Sciatic nerve (tissue), 2 donors: ENCODE measurements at places on chromosomes 2 and 18.
A peak's percentile ranks its signal among the peaks of the same experiment; 100 is the strongest.

- DNase-seq: no peak
Measured at GRCh38 chr18:77022556-77022955, 110.0 kb downstream of the MBP start.

DNA sequence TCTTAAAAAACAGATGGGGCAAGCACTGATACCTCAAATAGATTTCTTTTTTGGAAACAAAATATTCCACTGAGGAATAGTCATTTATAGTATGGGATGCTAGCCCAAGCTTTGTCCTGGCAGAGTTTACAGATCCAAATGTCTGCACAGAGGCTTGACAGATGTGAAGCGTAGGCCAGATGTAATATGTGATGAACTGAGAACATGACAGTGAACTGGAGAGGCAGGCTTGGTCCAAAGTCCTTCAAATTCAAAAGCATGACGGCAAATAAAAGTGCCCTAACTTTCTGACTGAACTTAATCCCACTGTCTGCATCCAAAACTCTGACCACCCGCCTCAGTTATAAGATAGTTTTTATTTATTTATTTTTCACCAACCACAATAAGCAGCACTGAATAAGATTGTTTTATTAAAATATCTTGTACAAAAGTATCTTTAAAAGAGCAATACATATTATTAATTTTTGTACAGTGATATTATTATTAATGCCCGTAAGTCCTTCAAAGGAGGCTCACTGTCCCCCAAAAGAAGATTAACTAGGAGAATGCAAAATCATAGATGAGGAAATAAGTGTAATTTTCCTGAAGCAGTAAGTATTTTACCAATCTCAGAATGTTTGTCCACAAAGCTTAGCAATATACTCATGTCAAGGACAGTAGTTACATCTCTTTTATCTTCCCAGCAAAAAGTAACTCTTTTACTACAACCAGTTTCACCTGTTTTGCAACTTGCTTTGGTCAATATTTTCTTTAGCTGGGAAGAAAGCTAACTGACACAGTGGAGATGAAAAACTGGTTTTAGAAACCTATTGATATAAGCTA, 10.7 kb upstream of the SPOPL start:
- no peak for DNase-seq

DNA sequence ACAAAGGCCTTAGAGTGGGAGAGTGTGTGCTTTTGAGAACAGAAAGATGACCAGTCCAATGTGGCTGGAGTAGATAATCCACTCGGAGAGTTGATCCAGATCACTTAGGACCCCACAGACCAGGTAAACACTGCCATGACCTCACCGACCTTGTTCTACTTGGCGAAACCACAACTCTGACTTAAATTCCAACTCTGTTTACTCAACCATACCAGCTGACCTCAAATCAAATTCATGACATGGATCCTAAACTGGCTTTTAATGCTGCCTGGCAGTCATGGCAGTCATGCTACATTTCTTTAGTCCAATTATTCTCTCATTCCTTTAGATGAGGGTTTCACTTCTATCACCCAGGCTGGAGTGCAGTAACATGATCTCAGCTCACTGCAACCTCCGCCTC, 347.1 kb upstream of the FAM98A start:
- no peak for DNase-seq

DNA sequence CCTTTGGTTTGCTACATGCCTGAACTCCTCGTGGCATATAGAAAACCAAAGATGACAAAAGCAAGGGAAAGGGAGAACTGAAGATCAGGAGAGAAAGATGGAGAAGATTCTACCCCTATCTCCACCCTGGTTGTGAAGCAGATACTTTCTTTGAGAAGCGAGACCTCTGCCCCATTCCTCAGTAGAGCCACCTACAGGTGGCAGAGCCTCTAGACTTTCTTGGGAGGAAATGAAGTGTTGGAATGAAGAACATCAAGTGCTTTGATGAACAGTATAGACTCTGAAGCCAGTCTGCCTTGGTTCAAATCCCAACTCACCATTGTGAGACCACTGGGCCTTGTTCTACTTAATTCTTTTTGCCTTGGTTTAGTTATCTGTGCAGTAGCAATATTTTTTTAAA, 348.8 kb upstream of the ETAA1 start:
- DNase-seq: no peak

GRCh38 chr18:24552218-24552617, 91.8 kb downstream of the HRH4 start:
- DNase-seq: no peak

DNA sequence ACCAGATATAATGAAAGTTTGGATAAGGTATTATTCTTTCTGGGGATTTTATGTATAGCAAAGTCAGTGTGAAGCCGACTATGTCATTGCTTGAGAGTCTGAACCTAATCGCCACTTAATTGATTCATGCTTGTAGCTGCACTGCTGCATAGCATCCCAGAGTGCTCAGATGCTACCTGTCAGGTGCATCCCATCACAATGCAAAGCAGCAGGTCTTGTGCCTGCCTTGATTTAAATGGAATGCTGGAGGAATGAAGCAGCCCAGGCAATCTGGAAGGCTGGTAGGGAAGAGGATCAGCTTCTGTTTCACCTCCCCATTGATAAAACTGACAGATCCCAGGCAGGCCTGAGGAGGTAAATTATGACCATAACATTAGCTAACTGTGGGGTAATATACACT, 40.4 kb upstream of the ATIC start:
- DNase-seq: no peak

GRCh38 chr2:42875880-42876279, 83.5 kb upstream of the HAAO start:
- no peak for DNase-seq

DNA sequence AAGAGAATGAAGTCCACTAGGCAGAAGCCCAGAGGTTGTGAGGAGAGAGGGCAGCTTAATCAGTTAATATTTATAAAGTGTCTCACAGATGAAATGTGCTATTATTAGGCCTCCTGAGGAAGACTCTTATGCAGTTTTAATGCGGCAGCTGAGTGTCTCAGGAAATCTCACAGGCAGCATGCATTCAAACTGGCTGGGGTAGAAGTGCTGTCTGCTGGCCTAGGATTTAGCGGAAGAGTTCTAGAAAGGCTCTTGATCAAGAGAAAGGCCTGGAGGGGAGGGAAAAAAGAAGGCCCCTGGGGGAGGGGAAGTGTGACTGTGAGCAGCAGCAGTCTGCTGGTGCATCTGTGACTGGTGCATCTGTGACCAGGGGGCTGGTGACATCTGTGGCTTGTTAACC, 133.0 kb downstream of the FSHR start:
- no peak for DNase-seq

- no peak for DNase-seq
Measured at GRCh38 chr2:168189835-168190569, 57.4 kb downstream of the STK39 start.

DNA sequence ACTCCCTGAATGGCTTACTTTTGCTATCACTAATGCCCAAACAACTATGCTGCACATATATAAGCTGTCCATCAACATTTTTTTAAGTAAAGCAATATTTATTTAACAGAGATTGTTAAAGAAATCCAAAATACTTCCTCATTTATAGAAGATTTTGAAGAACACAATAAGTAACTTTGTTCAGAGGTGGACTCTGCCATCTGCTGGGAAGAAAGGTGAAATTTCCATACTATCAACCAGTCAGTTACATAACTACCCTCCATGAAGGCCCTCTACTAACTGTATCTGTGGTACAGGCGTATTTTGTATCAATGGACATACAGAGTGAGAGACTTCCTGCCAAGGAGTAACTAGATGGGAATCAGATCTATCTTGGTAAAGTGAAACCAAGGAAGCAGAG, 106.0 kb downstream of the DTNB start:
- DNase-seq: no peak

- no peak for DNase-seq
Measured at GRCh38 chr18:12839057-12839525, 44.9 kb downstream of the PTPN2 start.

DNA sequence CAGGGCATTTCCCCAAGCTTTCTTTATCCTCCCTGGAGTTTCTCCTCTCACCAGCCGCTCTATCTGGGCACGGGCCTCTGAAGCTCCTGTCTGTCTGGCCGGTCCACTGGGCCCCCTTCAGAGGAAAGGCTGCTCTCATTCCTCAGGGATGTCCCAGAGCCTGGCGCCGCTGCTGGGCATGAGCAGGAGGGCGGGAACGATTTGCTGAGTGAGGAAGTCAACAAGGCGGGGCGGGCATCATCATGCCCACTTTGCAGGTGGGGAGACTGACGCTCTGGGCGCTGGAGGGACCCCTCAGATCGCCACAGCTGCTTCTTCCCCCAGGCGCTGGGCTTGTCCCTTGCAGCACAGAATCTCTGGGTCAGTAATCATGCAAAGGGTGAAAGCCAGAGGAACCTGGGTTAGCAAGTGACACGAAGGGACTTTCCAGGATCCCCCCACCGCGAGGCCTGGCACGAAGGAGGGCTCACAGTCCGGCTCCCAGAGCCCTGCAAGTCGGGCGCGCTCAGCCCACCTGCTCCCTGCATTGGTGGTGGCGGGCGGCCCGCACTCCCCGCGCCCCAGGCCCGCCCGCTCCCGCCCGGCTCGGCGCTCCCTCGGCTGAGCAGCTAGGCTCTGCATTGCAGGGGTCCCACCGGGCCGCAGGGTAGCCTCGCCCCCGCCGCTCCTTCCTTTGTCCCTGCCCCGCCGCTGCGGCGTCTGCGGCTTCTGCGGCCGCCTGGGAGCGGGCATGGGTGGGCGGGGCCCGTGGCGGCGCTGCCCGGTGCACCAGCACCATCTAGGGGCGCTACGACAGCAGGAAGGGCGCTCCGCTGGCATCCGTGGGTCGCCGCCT, 157.8 kb downstream of the CYRIA start:
- peak; percentile 63 for DNase-seq

GRCh38 chr2:50181212-50181611, 850.7 kb downstream of the NRXN1 start:
- DNase-seq: no peak

DNA sequence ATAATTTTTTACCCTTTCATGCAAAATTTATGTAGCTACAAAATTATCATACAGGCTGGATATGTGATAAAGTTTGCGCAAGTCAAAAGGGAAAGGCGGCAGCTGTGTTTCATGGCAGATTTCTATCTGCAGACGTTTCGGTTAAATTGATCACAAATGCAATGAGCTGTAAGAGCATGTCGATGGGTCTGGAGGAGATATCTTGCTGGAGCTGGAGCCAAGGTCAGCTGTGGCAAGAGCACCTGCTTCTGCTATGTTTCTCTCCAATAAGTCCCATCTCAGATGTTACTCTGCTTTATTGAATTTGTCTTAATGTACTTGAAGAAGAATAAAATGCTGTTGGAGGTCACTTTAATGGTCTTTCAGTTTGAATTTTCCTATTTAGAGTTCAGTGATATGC, 749.7 kb downstream of the CNTNAP5 start:
- no peak for DNase-seq

- no peak for DNase-seq
Measured at GRCh38 chr2:118300832-118301231, 212.6 kb downstream of the INSIG2 start.

GRCh38 chr2:31328026-31328425, 86.5 kb downstream of the XDH start:
- no peak for DNase-seq

GRCh38 chr2:111910609-111911277, 12.3 kb downstream of the MERTK start:
- DNase-seq: no peak

DNA sequence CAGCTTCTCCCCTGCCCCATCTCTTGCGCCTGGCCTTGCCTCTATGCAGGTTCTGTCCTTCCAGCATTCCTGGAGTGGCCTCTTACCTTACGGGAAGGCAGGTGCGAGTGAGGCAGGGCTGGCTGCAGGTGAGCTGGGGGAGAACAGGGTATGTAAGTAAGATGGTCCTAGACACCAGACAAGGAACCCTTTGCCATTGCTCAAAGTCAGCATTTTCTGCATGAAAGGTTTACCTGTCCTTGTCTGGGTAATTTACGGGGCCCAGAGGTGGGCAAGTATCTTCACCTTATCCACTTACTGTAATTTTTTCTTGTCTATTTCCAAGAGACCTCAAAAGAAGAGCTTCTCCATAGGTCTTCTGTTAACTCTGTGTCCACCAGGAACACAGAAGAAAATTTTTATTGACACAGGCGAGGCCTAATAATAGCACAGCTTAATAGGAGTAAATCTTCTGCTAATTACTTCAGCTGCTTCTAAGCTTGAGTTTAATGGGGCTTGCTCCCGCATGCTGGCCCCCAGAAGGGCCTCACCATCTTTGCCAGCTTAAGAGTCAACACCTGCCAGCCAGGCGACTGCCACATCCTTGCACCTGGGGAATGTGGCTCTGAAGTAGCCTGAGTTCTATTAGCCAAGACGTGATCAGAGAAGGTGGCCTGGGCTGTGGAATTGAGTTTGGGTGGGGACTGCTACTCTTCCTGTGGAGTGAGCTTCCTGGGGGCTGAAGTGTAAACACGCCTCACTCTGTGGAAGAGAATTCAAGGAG, 27.1 kb downstream of the PCARE start:
- DNase-seq: no peak

- DNase-seq: peak; percentile 62
Measured at GRCh38 chr18:79797518-79798345, at the start of gene KCNG2. KCNG2 (plus strand) TSS chr18:79797938; CDS start chr18:79863668, 65,730 bp downstream.

DNA sequence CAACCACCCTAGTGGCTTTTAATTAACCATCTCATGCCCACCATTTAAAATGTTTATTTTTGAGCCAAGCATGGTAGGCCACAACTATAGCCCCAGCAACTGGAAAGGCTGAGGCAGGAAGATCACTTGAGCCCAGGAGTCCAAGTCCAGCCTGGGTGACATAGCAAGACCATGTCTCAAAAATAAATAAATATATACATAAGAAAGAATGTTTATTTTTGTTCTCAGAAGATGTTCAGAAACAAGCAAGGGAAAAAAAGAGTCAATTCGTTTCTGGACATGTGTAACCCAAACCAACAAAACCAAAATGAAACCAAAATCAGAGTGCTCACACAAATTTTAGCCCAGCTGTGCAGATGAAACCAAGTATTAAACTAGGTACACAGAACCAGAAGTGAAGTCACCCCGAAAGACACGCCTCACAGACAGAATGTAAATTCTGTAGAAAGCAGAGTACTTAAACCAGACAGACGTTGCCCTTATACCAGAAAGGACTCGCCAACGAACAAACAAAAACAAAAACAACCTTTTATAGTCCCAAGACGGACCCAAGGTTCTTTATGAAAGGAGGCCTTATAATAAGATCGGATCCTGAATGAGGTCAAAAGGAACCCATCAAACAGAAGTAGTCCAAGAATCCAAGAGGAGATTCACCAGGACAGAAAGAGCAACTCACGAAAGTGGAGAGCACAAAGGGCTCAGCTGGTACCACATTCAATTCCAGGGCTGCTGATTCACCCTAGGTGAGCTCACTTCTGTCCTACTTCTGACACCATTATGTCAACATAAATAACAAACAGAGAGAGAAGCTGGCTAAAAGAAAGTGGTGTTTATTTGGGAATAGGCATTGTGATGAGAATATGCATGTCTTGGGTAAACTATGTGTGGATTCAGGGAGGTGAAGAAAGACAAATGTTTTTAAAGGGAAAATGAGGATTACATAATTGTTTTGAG, 31.8 kb upstream of the MTCL1 start:
- no peak for DNase-seq

- no peak for DNase-seq
Measured at GRCh38 chr2:227996366-227996765, 124.9 kb downstream of the DAW1 start.

DNA sequence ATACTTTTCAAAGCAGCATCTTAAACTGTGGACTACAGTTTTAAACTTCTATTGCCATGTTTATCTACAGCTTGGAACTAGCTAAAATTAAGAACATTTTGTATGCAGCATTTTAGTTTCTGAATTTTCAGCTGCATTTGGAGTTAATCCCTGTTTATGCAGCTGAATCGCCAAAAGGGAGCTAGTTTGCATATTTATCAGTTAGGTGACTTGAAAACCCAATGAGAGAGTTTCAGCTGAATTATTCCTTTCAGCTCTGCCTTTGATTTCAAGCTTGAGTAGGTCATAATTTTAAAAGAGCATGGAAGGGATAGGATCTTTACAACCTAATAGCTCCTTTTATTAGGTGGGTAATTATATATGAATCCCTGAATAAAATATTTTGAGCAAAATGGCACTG, 692.6 kb downstream of the MBD2 start:
- no peak for DNase-seq
